ENCODE measurements at places on chromosomes 5 and 9.

DNA sequence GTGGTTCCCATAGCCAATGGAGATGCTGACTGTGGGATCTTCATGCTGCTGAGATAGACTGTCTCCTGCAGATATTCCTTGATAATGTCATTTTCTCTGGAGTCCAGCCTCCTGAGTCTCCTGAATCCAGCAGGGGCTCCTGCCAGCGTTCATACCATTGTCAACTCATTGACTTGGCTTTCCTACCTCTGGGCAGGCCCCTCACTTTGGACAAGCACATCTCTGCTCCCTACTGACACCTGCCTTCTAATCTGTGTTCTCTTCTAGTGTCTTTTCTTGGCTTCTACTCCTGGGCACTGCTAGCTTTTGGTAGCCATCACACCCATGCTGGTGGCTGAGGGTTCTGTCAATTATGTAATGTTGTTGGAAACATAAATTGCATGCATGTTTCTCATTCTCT lies 138.0 kb downstream of the ADCY2 start:
- no peak for DNase-seq

- no peak for DNase-seq
These were observed 110.2 kb upstream of the LMX1B start for GRCh38 chr9:126503333-126504085.

DNA sequence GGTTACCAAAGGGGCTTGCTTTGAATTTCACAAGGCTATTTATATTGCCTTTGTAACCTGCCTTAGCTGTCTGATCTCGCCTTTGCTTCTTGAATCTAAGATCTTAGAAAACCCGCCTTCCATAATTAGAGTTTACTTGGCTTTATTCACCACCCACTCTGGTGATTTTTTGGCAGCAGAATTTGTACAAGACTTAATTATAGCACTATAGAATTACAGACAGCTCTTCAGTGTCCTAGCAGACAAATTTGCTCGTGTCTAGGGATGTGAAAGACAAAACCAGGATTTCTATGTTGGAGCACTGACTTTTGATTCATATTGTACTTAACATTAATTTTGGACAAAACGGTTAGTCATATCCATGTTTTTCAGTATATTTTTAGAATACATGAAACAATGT lies 306.6 kb downstream of the ADGRV1 start:
- DNase-seq, result no peak

DNA sequence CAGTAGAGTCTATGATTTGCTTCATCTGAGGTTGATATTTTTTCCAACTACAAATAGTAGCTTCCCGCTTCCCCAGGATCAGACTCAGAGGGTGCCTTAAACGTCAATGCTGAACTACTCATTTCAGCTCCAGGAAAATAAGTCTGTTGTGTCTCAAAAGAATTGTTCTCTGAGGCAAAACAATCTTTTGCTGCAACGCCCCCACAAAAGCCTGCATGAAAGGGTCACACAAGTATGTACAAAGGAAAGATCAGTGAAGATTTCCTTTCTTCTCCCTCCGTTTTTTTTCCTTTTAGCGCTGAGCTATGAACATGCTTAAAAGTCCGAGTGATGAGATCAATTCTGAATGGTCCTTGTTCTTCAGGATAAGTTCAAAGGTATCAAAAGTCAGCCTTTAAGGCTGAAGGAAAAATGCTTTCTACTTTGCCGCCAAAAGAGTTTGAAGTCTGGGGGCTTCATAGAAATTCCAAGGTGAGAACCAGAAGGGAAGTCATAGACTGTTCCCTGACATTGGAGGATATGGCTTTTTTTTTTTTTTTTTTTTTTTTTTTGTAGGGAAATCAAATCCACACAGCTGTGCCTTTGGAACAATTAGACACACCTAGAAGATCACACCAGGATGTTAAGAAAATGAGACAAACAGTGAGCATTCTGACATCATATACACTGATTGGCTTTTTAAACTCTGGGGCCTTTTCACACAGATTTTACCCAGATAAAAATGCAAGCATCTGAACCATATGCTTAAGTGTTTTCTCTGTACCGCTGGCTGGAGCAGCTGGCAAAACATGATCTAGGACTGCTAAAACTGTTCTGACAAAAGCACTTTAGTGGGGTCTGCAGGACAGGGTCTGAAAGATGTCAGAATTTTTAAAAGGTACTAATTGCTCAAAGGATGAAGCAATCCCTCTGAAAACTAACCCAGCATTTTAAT lies 329.3 kb downstream of the ENC1 start:
- no peak for DNase-seq

GRCh38 chr5:76691467-76692273 lies 24.3 kb upstream of the F2R start:
- DNase-seq, result no peak

DNA sequence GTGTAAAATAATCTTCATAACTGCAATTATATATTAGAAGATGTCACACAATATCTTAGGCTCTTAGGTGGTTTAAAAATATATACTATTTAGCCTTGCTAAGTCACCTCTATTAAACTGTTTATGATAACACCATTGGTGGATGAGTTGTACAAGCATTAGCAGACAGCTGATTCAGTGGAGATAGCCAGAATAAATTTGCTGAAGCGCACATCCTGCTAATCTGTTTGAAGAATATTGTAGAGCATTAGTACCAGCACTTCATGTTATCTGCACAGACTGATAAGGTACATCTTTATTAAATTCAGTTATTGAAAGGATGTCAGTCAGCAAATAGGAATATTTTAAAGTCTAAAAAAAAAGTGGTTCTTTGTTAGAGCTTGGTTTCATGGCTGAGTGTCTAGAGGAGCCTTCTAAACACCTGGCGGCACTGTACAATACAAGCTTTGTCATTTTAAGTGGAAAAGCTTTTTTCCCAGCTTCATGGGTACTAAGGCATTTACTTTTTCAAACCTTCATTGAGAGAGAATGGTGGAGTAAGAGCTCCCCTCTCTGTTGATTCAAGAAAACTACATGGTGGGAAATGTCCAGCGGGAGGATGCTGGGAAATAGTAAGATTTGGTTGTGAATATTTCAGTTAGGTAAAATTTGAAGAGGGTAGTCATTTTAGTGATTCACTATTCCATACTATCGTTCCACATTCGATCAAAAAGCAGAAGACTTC lies 275.1 kb downstream of the SLF1 start:
- no peak for DNase-seq

DNA sequence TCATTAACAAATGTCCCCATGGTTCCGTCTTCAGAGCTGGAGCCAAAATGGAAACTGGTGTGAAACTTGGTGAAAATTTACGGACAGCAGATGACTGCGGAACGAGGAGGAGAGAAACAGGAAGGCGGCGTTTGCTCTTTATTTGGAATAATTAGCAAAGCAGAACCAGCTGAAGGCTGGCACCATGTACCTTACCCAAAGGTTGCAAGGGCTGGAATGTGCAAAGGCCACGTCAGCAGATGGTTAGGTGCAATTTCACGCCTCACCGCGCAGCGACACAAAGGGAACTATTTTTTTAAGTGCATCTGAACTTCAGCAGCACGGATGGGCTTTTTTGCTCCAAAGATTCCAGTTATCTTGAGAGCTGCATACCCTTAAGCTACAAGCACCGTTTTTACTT lies 127.4 kb downstream of the COL23A1 start:
- no peak for DNase-seq

DNA sequence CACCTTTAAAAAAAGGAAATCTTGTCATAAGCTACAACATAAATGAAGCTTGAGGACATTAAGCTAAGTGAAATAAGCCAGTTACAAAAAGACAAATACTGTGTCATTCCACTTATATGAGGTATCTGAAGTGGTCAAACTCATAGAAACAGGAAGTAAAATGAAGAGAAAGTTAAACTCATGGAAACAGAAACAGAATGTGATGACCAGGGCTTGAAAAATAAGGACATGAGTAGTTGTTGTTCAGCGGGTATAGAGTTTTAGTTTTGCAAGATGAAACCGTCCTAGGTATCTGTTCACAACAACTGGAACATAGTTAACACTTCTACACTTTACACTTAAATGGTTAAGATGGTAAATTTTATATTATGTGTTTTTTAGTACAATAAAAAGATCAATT lies 47.8 kb upstream of the SLC1A3 start:
- no peak for DNase-seq

- no peak for DNase-seq
These were observed 53.5 kb upstream of the TAF11L2 start for GRCh38 chr5:17444496-17444895.

DNA sequence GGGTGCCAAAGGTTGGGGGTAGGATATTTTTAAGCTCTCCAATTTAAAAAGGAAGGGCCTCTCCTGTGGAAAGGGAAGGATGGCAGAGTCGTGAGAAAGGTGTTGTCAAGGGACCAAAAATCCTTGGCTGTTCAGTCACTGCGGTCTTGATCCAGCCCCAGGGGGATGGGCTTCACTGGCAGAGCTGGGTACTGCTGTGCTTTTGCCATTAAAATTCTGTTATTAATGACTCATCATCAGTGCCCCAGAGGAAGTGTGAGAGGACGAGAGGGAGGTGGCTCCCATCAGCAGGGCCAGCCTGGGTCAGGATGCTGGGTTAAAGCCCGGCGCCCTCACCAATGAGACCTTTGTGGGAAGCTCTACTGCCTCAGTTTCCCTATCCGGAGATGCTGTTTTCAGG lies 16.7 kb downstream of the PCDH12 start:
- DNase-seq, result no peak

DNA sequence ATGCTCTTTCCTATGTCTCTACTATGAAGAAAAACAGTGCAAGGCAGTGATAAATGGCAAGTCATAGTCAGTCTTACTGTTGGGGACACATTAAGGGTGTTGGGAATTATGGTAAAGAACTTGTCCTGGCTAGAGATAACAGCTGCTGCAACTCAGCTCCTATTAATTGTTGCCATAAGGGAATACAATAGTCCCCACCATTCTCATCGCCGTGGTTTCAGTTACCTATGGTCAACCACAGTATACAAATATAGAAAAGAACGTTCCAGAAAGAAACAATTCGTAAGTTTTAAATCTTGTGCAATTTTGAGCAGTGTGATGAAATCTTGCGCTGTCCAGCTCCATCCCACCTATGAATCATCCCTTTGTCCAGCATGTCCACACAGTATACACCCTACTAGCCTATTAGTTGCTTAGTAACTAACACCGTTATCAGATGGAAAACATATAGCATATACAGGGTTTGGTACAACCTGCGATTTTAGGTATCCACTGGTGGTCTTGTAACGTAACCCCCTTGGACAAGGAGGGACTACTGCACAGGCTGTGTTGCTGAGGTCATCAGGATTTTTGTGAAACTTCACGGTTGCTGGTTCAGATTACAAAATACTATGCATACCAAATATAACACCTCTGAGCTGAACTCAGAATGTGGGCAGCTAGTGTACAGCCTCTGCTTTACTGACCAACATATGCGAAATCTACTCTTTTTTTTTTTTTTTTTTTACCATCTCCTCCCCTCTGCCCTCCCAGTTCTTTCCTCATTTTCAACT lies 53.5 kb downstream of the ZFR start:
- DNase-seq, result no peak

GRCh38 chr5:150350524-150351344 lies 6.8 kb upstream of the TCOF1 start:
- DNase-seq, result no peak

DNA sequence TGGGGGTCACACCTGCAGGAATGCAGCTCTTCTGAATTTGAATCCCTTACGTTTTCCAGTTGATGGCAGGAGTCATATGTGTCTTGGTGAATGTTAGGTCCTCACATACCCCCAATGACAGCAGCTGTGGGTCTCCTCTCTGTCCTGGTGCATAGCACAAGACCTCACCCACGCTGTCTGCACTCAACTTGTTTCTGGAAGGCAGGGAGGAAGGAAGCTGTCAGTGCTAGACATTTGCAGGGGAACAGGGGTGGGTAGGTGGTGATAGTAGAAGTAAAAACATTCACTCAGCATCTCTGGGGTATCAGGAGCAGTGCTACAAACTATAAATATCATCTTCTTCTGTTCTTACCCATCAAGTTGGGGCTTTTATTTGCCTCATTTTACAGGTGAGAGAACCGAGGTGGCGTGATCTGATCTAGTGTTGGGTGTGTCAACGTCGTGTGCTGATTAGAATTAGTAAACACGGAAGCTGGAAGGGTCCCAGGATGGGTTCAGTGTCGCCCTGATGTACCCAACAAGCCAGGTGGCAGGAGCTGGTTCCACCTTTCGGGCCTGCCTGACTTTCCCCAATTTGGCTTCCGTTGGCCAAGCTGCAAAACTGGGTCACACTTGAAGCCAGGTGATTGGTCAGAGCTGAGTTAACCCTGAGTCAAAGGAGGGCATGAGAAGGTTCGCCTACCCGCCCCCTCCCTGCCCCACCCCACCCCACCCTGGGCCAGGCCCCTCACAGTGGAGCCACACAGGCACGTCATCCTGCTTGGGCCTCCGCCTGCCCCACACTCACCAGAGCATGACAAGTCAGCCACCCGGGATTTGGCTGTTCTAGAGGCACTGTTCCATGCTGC lies 15.8 kb downstream of the ERGIC1 start:
- no peak for DNase-seq

DNA sequence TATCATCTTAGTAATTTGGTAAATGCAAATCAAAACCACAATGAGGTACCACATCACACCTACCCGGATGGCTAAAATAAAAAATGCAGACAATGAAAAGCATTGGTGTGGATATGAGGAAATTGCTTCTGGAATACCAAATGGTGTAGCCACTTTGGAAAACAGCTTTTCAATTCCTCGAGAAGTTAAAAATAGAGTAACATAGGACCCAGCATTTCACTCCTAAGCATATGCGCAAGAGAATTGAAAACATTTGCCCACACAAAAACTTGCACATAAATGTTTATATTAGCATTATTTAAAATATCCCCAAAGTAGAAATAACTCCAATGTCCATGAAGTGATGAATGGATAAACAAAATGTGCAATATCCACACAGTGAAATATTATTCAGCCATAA lies 608.7 kb downstream of the ISL1 start:
- DNase-seq, result no peak

DNA sequence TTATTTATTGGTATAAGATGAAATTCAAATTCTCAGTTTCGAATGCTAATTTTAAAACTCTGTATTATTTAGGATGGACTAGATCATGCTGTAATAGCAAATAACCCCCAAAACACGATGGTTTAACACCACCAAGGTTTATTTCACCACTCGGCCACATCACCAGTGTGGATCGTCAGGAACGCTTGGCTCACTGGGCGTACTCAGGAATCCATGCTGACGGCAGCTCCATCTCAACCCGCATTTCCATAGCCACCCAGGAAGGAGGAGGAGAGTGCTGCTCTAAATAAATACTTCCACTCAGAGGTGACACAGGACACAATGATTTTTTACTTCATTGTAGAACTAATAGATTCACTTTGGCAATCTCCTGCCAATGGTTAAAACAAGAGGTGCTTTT lies 347.4 kb downstream of the SH3GL2 start:
- no peak for DNase-seq

All from T-helper 22 cell (primary cell).